ENCODE measurements at places on chromosomes 2 and 18. TPM values are rescaled to one million over a fixed set of nuclear protein-coding genes. Genes with fewer than 3 reads are reported as not detected.

The ASXL3 gene
- total RNA-seq = 0.59 TPM

The SERPINB13 gene
- total RNA-seq = not detected

The DUSP19 gene
- total RNA-seq = 2.0 TPM

The EML6 gene
- total RNA-seq = 2.1 TPM

The HMSD gene
- total RNA-seq = 0.11 TPM

The CHRND gene
- not detected for total RNA-seq

The EPB41L3 gene
- 78.0 TPM for total RNA-seq

The STARD6 gene
- total RNA-seq = not detected

The CNDP1 gene
- not detected for total RNA-seq

The C1GALT1C1L gene
- total RNA-seq = 0.22 TPM

The IL37 gene
- 0.99 TPM for total RNA-seq

The TUBA4A gene
- 149 TPM for total RNA-seq

The ATOH8 gene
- total RNA-seq = 2.5 TPM

The ARHGAP15 gene
- 1.6 TPM for total RNA-seq

The CXCR1 gene
- total RNA-seq = not detected

The HOXD12 gene
- total RNA-seq = not detected

The LIPG gene
- 25.5 TPM for total RNA-seq

The OTOF gene
- total RNA-seq = not detected

The SP140L gene
- 13.2 TPM for total RNA-seq

The NT5DC4 gene
- not detected for total RNA-seq

The CACNB4 gene
- 1.0 TPM for total RNA-seq

The CAPN14 gene
- 0.08 TPM for total RNA-seq

The ARHGEF4 gene
- 1.6 TPM for total RNA-seq

The LCT gene
- 0.12 TPM for total RNA-seq

The MDH1B gene
- total RNA-seq = 0.50 TPM

The CRYBA2 gene
- 3.4 TPM for total RNA-seq

The NTSR2 gene
- total RNA-seq = not detected

The ALKAL2 gene
- total RNA-seq = 3.3 TPM

The IL36RN gene
- not detected for total RNA-seq

The ZBTB14 gene
- 10.7 TPM for total RNA-seq

The EN1 gene
- not detected for total RNA-seq

The CD28 gene
- total RNA-seq = 1.9 TPM
